Activated T-helper 17 cell treated with anti-CD3 and anti-CD28 coated beads, Interleukin-2, amount 50 U/mL, for 72 hours (primary cell): ENCODE measurements at places on chromosomes 6 and 20. TPM values are rescaled to one million over a fixed set of nuclear protein-coding genes. Genes with fewer than 3 reads are reported as not detected.

NOX3 gene
- not detected for total RNA-seq

CNBD2 gene
- 5.1 TPM for total RNA-seq

CSTF1 gene
- total RNA-seq, result 76.5 TPM

C6orf163 gene
- total RNA-seq, result 1.5 TPM

PSORS1C1 gene
- not detected for total RNA-seq

HNF4A gene
- total RNA-seq, result not detected

TRIM40 gene
- total RNA-seq, result not detected

OPN5 gene
- total RNA-seq, result not detected

TCF21 gene
- total RNA-seq, result not detected

DBNDD2 gene
- total RNA-seq, result 12.5 TPM

GJE1 gene
- not detected for total RNA-seq

SYCP2L gene
- total RNA-seq, result not detected

ECHDC1 gene
- 67.7 TPM for total RNA-seq

TREML1 gene
- not detected for total RNA-seq

C6orf58 gene
- not detected for total RNA-seq

FAXC gene
- total RNA-seq, result not detected

SIGLEC1 gene
- not detected for total RNA-seq

DACT2 gene
- total RNA-seq, result not detected

MEI4 gene
- total RNA-seq, result not detected

LPA gene
- total RNA-seq, result not detected

RAET1L gene
- total RNA-seq, result not detected

RHAG gene
- total RNA-seq, result not detected

HMGA1 gene
- total RNA-seq, result 389 TPM

PRDM13 gene
- total RNA-seq, result not detected

NCOA6 gene
- total RNA-seq, result 20.8 TPM

CSE1L gene
- 59.5 TPM for total RNA-seq

CBLN4 gene
- not detected for total RNA-seq

GSTA3 gene
- not detected for total RNA-seq

ACTR5 gene
- total RNA-seq, result 9.9 TPM

C6orf141 gene
- not detected for total RNA-seq
